Aorta (tissue), 5 donors: ENCODE measurements at places on chromosomes 2 and 18. TPM values are rescaled to one million over a fixed set of nuclear protein-coding genes. Genes with fewer than 3 reads are reported as not detected.

DNA sequence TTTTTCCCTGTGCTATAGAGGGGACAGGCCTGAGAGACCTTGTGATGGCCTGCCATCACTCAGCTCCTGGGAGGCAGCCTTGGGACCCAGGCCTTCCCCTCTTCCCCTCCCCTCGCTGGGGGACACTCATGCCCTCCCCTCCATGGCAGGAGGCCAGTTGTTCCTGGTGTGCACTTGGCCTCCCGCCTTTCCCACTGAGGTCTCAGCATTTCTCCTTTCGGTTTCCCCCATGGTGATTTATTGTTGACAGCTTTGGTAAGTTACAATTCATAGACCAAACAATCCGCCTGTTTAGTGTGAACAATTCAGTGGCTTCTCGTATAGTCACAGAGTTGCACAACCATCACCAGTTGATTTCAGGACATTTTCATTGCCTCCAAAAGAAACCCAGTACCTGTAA, 10.2 kb upstream of the CNDP1 start:
- DNase-seq, result no peak

DNA sequence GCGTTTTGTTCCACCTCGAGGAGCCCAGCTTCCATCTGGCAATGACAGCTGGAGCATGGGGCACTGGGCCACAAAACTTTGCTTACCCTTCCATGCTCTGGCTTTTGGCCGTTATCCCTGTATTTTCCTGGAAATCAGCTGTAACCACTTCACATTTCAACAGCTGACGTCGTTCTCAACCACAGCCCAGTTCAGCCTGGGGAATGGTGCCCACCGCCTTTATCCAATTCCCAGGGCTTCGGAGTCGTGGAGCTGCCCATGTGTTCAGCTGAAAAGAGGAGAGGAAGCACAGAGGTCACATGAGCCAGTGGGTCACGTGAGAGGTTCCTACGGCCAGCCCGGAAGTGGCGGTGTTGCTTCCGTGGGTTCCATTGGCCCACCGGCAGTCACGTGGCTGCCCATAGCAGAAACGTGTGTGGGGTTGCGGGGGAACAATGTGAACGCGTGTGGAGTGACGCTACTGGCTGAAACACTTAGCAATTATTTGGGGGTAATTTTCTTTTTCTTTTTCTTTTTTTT, 16.7 kb upstream of the EDAR start:
- peak; percentile 46 for DNase-seq

DNA sequence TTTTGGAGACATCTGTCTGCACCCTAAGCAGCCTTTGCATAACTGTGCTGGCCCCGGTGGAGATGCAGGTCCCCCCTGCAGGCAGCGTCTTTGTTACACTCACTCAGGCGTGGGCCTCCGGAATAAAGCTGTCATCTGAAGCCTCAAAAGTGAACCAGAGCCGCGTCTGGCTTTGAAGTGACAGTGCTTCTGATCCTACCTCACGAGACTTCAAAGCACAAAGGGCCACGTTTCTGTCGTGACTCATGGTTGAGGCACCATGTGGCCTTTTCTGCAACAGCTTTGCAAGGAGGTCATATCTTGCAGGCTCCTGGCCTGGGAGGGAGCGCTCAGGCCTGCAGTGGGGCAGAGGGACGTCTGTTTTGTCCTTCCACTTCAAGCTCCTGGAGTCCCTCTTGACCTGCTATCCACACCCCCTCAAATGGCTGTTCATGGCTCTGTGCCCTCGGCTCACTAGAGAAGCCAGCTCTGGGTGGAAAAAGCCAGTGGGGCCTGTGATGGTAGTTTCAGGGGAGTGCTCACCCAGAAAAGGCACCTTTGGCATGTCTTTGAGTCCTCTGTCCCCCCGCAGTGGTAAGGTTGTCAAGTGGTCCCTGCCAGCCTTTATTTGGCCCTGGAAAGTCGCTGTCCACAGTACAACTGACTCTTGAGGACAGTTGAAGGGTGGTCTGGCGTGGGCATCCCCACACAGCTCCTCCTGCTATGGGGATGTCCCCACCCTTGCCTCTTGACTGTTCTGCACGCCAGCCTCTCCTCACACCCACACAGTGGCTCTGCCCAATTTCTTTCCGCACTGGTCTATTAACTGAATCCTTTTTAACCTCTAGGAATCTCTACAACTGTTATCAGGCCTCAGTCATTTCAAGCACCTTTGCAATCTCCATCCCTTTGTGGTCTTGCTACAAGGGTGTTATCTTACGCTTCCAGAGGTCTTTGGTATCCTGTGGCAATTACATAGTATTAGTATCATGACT, 19.3 kb downstream of the GPR55 start:
- no peak for DNase-seq

SAG gene
- total RNA-seq, result not detected

GRCh38 chr2:110116033-110116710, 550 bp upstream of the MALL start:
- peak; percentile 79 for DNase-seq

CCDC178 gene
- total RNA-seq, result 1.9 TPM
